Fibroblast of villous mesenchyme (primary cell): ENCODE measurements at places on chromosomes 5 and 9.
A peak's percentile ranks its signal among the peaks of the same experiment; 100 is the strongest.

DNA sequence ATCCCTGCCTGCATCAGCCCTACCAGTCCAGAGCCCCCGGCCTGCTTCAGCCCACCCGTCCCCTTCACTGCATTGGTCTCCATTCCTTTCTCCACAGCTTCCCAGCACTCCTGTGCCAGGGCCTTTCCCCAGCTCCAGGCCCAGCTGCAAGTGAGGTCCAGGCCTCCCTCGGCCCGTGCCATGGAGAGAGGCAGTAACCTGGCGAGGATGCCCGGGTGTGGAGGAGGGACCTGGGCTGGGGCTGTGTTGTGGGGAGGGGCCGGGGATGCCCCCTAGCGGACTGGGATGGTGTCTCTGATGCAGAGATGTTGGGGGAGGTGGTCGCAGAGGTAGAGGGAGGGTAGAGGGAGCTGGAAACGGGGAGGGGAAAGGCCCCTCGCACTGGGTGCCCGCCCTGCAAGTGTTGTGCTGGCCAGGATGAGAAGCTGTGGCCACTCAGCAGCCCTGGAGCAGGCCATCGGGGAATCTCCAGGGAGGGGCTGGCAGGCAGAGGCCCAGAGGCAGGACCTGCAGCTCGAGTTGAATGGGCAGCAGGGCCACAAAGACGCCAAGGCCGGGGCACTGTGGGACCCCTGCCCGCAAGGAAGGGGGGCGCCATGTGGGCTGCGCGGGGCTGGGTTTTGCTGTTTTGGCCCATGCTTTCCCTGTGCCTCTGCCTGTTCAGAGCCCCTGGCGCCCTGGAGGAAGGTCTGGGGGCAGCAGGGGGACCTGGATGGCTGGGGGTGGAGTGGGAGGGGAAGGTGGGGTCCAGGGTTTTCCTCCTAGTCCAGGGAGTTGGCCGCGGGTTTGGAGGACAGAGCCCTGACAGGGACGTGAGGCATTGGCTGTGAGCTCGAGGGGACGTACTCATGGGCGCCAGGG lies 26.0 kb upstream of the NKD2 start:
- DNase-seq: no peak

- no peak for DNase-seq
Measured at GRCh38 chr9:14396171-14396570, 82.2 kb upstream of the NFIB start.

- DNase-seq: no peak
Measured at GRCh38 chr5:139668924-139669661, 20.9 kb downstream of the CXXC5 start.

DNA sequence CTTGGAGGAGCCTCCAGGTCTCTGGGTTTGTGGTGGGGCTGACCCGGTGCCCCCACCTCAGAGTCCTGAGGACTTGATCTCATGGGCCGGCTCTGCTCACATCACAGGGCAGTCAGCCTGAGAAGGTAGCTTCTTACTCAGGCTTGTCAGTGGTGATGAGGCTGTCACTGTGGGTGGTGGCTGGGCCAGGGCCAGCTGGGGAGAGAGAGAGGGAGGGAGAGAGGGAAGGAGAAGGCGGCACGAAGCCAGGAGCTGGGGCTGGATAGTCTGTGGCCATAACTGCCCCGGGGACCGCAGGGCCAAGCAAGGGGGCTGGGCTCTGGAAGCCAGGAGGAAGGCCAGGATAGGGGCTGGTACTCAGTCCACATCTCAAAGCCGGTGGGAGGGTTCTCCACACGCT lies 6.5 kb downstream of the NTNG2 start:
- no peak for DNase-seq

DNA sequence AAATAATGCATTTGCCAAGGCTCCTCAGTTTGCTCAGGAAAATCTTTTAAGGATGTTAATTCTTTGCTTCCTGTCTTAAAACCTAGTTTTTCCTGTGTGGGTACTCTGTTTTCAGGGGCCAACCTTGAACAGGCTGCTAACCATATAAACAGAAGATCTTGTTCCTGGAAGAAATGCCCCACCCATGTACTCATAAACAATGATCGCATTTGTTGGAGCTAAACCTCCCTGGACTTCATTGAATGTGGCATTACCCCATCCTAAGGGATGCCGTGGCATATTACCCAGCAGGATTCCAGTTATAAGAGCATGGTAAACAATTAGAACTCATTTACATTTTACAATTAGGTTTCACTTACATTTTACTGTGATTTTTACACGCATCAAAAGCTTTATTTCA lies 436.0 kb downstream of the ZNF608 start:
- DNase-seq: peak; percentile 53

- peak; percentile 36 for DNase-seq
Measured at GRCh38 chr9:136409557-136410455, 608 bp downstream of the ENTR1 start.

- no peak for DNase-seq
Measured at GRCh38 chr9:78292026-78292425, 4.9 kb upstream of the PSAT1 start.
